ENCODE measurements at places on chromosomes 7 and 10.
A peak's percentile ranks its signal among the peaks of the same experiment; 100 is the strongest.

DNA sequence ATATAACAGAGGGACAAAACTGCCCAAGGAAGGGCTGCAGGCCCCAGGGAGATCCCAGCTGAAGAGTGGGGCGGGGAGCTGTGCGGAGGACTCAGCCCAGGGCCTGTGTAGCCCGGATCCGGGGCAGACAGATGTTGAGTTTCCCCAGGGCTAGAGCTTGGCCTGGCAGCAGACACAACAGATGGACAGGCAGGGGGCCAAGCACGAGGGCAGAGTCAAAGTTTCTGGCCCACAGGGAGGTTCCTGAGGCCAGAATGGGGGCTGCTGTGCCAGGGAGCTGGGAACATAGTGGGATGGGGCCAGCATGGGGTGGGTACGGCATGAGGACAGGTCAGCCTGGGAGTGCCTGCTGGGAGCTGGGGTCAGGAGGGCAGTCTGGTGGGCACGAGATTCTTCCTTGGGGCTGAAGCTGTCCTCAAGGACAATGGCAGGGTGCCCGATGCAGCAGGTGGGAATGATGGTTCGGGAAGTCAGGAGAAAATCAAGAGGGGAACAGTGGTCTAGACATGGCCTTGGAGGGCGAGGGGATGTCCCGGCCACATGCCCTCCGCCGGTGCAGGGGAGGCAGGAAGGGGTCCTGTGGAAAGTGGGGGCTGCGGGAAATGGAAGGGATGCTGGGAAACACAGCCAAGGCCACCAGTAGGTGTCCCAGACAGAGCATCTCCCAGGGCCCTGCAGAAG is 519.1 kb upstream of the FOXK1 start:
- peak; percentile 72 for DNase-seq

DNA sequence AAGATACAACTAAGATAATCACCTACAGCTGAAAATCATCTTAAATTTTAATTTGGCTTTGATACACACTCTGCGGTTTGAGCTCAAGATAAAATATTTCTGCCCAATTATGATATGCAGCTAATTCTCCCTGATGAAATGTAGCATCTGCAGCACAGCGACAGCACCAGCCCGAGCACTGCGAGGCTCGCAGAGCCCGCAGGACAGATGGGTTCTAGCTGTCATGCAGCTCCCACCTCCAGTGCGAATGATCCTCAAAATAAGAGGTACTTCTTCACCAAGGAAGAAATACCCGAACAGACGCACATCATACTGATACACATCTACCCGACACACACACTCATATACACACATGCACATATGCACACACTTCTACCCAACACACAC is 457.6 kb downstream of the PTPRN2 start:
- no peak for DNase-seq

DNA sequence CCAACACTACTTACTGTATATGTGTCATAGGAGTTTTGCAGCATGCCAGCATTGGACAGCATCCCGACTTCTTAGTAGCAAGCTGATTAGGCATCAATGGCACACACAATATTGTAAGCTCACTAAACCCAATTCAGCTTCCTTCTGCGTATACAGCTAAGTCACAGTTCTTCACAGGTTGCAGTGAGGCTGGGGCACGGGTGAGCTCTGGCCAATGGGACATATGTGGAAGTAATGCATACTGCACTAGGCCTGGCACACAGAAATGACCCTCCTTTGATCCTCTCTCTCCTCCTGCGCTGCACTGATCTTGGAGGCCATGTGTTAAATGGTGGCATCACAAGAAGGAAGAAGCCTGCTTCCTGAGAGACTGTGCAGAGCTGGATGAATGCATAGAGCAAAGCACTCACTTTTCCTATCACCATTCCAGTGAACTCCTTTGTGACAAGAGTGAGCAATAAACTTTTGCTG is 11.9 kb downstream of the RAB11FIP2 start:
- DNase-seq = no peak

DNA sequence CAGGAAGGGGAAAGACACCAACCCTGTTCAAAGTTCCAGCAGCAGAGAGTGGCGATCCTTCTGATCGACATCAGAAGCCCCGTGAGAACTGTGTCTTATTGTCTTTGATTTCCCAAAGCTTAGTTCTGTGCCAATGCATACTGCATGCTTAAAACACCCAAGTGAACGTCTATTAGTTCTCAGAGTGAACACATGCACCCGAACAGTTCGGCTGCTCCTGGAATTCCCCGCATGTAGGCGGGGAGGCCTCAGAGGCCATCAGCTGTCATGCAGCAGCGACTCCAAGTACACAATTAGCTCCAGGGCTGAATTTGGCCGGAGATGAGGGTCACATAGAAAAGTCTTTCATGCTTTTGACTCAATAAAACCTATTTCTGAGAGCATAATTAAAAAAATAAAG is 276.9 kb downstream of the ZMYND11 start:
- DNase-seq = no peak

DNA sequence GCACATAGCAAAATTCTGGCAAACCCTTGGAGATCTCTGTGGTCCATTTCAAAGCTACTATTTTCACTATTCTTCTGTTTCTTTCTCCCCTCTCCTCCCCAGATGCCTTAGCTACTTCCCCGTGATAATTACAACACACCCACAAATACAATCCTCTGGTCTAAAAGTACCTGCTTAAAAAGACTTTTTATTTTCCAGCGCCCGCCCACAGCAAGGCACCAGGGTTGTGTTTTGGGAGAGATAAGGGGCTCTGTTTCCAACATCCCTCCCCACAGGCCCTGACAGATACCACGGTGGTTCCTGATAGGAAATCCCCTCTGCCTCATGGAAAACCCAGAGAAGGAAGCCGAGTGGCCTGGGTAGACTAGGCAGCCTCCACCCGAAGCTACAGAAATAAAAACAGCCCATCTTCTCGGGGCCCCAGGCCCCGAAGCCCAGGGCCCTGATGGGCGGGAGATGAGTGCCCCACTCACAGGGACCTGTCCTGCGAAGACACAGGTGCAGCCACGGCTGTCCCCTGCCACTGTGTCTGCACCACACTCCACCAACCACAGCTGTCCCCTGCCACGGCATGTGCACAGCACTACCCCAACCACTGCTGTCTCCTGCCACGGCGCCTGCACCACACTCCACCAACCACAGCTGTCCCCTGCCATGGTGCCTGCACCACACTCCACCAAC is 19.7 kb downstream of the CALML5 start:
- DNase-seq = peak; percentile 19

DNA sequence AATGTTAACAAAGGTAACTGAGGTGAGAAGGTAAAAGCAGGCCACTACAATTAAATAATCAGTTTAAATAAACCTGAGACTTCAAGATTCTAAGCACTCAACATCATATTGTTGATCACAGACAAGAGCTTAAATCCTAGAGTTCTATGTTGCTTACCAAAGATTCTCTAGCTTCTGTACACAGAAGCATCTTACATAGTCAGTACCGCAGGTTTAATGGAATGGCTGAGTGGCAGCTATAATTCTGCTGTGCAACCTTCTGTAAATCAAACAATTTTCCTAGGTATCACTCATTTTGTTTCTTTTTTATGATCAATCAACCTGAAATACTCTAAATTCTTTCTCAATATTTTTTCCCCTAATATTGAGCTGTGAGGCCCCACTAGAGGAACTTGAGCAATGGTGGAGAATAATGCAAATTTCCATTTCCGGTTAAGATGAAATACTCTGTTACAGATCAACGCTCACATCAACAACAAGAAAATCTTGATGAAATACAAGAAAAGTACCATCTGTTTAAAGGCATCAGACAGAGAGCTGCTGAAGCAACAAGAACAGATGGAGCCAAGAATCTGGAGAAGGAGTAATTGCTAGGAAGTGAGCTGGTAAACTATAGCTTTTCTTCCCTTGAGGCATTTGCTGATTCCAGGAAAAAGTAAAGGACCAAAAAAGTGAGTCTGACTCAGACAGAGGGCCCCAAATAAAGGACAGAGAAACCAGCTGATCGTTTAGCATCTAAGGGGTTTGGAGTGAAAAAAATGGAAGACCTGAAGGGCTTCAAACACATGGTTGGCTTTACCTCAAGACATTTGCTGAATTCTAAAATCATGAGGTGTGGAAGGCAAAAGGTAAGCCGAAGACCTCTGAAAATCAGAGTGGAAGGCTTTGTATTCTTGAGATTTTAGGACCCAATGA is 22.6 kb downstream of the PNPLA8 start:
- no peak for DNase-seq

DNA sequence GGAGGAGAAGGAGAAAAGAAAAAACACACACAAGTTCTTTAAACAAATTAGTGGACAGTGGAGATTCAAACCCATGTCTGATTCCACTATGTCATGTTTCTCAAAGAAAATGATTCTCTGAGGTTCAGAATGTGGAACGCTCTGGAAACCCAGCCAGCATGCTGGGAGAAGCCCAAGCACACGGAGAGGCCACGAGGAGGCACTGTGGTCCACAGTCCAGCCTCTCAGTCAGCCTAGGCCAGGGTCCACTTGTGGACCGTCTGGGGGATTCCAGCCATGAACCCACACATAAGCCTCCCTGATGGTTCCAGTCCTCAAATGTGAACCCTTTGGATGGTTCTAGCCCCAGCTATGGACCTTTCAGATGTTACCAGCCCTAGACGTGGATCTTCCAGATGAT is 73.4 kb downstream of the CAV1 start:
- DNase-seq = no peak

DNA sequence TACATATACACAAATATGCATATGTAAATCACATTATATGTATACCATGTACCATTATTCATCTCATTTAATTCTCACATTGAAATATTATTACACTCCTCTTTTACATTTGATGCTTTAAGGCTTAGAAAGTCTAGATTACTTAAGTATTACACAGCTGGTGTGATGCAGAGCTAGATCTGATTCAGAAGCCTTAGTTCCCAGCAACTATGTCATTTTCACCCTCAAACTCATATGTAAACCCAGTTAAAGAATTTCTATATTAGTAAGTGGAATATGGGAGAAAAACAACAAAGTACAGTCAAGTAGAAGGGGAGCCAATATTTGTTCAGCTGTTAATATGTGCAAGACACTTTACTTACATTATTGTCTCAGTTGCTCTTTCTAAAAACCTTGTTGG is 74.3 kb upstream of the CSTF2T start:
- no peak for DNase-seq

DNA sequence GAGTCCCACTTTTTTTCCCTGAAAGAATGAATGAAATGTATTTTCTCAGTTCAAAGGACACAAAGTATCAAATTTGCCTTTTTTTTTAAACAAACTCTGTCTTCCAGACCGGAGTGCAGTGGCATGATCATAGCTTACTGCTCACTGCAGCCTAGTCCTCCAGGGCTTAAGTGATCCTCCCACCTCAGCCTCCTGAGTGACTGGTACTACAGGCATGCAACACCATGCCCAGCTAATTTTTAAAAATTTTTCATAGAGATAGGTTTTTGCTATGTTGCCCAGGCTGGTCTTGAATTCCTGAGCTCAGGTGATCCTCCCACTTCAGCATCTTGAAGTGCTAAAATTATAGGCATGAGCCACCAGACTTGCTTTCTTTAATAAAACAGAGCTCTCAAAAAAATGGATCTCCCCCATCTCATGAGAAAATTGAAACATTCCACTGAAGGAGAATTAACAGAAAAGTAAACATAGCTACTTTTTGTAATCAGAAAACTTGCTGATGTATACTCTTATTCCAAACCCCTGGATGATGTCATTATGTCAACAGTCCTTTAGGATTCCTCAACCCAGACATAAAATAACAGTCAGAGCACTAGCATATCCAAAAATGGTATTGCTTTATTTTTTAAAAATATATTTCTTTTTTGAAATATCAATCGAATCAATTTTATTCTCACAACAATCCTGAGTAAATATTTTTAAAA is 12.3 kb upstream of the TRDMT1 start:
- DNase-seq = no peak

GRCh38 chr7:123190109-123190831 is 9.5 kb downstream of the SLC13A1 start:
- no peak for DNase-seq

DNA sequence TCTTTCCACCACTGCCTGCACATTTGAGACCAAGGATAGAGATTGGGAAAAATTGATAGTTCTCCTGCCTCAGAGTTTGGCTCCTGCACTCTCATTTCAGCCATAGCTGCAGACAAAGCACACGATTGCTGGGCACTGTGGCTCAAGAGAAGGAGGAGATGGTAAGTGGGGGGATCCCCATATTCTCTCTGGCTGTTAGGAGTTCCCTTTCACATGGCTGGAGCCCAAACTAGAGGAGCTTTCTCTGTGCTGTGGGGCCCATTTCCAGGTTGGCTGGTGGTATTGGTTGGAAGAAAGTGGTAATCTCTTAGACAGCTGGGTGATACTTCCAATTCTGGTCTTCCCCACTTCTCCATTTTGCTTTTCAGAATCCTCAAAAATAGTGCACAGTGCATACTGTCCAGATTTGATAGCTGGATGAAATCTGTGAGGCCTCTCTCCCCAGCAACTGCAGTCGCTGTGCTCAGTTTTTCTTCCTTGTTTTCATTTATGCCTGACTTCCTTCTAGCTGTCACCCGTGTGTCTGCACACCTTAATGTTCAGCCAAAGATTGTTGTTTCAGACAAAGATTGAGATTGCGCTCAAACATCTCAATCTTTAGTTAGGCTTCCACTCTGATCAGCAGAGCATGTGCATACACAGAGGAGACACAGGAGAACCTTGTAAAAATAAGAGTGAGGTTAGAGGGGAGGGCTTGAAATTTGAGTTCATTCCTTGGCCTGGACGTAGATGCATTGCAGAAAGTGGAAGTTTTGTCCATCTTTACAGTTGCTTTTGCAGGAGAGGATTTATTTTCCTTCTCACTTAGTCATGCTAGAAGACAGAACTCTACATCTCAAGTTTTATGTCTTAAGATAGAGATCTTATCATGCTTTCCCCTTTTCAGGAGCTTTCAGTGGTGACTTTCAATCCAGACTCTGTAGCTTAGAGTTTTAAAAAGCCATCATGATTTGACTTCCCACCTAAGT is 28.6 kb downstream of the RABGEF1 start:
- DNase-seq = no peak

- no peak for DNase-seq
These were observed 78.1 kb downstream of the PRKCQ start for GRCh38 chr10:6501931-6502330.

- no peak for DNase-seq
These were observed 97.5 kb downstream of the CTBP2 start for GRCh38 chr10:125062914-125063230.

- peak; percentile 40 for DNase-seq
These were observed 82.3 kb downstream of the HTR7 start for GRCh38 chr10:90775351-90776028.

- DNase-seq = no peak
These were observed 3.5 kb upstream of the MYPN start for GRCh38 chr10:68105820-68106219.

DNA sequence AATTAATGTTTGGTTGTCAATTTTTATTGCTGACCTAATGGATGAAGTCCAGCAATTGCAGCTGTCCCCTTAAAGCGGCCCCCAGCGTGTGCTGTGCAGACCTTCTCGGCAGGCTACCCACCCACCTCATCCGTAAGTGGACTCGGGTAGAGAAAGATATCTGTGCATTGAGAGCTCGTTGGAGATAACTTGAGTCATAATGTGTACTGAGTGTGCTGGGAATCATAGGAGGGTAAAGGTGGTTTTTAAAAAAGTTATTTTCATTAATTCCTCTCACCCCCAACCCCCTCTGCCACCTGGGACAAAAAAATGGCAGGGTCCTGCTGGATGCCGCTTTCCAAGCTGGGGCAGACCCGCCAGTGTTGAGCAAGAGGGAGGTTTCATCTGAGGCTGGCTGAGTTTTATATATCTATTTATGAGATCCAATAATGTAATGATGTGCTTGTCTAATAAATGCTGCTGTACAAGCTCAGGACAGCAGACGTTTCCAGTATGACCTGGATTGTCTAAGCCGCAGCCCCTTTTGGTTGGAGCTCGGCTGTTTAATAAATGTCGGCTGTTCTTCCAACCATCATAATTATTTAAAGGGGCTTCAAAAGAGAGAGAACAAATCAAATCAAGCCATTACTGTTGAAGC is 119.1 kb downstream of the NKX6-2 start:
- DNase-seq = no peak
